T-helper 17 cell (primary cell): ENCODE measurements at places on chromosomes 7 and 10. TPM values are rescaled to one million over a fixed set of nuclear protein-coding genes. Genes with fewer than 3 reads are reported as not detected.
A peak's percentile ranks its signal among the peaks of the same experiment; 100 is the strongest.

DNA sequence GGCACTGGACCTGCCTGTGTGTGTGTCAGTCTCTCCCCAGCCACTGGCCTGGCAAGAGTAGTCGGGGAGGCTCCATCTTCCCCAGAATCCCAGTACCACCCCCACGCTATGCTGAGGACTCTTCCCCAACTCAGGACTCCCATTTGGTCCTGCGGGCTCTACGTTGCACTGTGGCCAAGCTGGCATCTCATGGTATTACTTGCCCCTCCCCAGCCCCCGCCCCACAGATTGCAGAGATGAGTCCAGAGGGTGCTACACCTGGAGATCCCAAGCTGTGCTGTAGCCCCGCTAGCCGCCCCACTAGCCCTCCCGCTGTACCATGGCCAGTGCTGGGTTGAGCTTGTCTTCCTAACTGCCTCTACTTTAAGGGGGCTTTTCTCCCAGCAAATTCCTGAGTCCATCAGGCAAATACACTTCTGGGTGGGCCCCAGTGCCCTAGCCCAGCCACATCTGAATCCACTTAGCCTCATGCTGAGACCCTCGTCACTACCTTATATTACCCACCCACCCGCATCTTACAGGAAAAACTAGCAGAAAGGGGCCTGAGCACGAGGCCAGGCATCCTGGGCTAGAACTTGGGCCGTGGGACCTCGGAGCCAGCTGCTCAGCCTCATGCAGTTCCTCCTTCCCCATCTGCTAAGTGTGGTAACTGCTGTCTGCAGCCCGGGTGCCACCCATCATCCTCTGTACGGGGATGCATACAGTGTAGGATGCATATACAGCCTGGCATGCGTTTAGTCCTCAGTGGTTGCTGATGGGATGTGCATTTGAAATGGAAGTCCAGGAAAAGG is 65.8 kb upstream of the CACUL1 start:
- H3K36me3 ChIP-seq, result no peaks in the 10 kb centered on the region
- DNase-seq, result no peak
- peaks cover 12% of the 10 kb centered on the region for H3K27me3 ChIP-seq
- H3K4me3 ChIP-seq, result no peak overlapping the region
- H3K27ac ChIP-seq, result no peak overlapping the region

- H3K4me3 ChIP-seq, result no peak overlapping the region
- H3K36me3 ChIP-seq, result peaks cover 10% of the 10 kb centered on the region
- H3K4me1 ChIP-seq, result peaks cover 15% of the 10 kb centered on the region
- DNase-seq, result no peak
Measured at GRCh38 chr10:100194711-100195110, 8.9 kb upstream of the ERLIN1 start.

DNA sequence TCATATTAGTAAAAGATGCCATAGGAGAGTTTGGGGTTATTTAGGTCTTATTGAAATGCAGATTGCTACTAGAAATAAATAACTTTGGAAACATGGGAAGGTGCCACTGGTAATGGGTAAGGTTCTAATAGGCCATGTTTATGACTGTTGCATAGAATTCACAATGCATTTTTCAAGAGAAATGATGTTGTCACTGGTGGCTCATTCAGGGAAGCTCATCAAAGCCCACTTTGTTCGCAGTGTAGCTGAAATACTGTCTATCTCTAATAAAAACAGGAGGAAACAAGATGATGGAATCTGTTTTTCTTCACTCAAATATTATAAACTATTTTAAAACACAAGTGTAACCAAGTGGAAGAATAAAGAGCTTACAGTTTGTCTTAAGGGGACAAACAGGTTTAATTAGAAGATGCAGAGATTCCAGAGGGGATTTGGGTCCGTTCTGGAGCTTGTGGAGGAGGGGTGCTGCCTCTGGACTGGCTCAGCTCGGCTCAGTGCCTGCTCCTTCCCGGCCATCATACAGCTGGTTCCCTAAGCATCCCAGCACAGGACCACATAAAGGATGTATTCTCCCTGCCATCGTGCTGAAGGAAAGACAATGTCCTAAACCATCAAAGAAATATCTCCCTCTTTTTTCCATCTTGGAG is 20.4 kb downstream of the OPALIN start:
- peaks cover 37% of the 10 kb centered on the region for H3K27me3 ChIP-seq
- DNase-seq, result no peak
- H3K27ac ChIP-seq, result no peak overlapping the region
- no peak overlapping the region for H3K4me3 ChIP-seq
- H3K4me1 ChIP-seq, result peaks cover 5% of the 10 kb centered on the region

GRCh38 chr7:142791502-142791901 is 20.7 kb downstream of the PRSS2 start:
- H3K36me3 ChIP-seq, result peaks cover 14% of the 10 kb centered on the region
- H3K27ac ChIP-seq, result peak overlapping the region; percentile 100
- no peaks in the 10 kb centered on the region for H3K27me3 ChIP-seq
- H3K4me3 ChIP-seq, result peak overlapping the region; percentile 92

The VSTM2A gene
- not detected for total RNA-seq

GRCh38 chr7:85167636-85168035 is 19.2 kb downstream of the SEMA3D start:
- DNase-seq, result no peak
- H3K4me3 ChIP-seq, result no peak overlapping the region

DNA sequence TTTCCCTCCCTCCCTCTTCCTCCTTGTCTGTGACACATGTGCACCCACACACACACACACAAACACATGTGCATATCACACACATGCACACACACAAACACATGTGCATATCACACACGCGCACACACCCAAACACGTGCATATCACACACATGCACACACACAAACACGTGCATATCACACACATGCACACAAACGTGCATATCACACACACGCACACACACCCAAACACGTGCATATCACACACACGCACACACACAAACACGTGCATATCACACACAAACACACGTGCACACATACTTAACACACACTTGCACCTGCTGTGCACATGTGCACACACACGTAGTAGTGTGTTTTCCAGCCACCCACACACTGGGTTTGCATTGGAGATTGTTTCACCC is 29.4 kb upstream of the KNDC1 start:
- H3K4me3 ChIP-seq, result no peak overlapping the region
- H3K36me3 ChIP-seq, result no peaks in the 10 kb centered on the region
- H3K27me3 ChIP-seq, result peaks cover 7% of the 10 kb centered on the region
- no peak for DNase-seq
- H3K4me1 ChIP-seq, result no peaks in the 10 kb centered on the region

DNA sequence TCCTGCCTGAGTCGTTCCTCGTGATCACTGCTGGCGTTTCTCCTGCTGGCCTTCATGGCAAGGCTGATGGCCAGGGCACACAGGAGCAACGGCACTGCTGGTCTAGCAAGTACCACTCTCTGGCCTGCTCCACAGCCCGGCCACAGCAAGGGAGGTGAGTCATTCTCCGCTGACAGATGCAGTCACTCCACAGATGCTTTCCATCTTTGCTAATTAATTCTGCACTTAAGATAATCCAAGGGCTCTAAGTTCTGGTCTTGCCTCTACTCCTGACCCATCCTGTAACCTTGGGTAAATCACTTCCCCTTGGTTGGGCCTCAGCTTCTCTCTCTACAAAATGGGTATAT is 244.4 kb downstream of the RPS24 start:
- no peak overlapping the region for H3K27ac ChIP-seq
- H3K27me3 ChIP-seq, result peaks cover 59% of the 10 kb centered on the region
- no peak overlapping the region for H3K4me3 ChIP-seq
- DNase-seq, result no peak
- no peaks in the 10 kb centered on the region for H3K36me3 ChIP-seq

The ARHGAP19 gene
- total RNA-seq, result 15.7 TPM

The SRRM3 gene
- total RNA-seq, result not detected

The MYH16 gene
- not detected for total RNA-seq

- H3K36me3 ChIP-seq, result no peaks in the 10 kb centered on the region
- no peaks in the 10 kb centered on the region for H3K27me3 ChIP-seq
- no peak for DNase-seq
- peak overlapping the region; percentile 87 for H3K27ac ChIP-seq
- H3K4me1 ChIP-seq, result peaks cover 54% of the 10 kb centered on the region
Measured at GRCh38 chr10:93412801-93413200, 69.3 kb downstream of the MYOF start.

- no peak for DNase-seq
- H3K4me3 ChIP-seq, result no peak overlapping the region
- peaks cover 47% of the 10 kb centered on the region for H3K27me3 ChIP-seq
- no peak overlapping the region for H3K27ac ChIP-seq
Measured at GRCh38 chr10:86078639-86079035, 288.0 kb downstream of the GRID1 start.
